ENCODE measurements at places on chromosomes 5 and 9.

DNA sequence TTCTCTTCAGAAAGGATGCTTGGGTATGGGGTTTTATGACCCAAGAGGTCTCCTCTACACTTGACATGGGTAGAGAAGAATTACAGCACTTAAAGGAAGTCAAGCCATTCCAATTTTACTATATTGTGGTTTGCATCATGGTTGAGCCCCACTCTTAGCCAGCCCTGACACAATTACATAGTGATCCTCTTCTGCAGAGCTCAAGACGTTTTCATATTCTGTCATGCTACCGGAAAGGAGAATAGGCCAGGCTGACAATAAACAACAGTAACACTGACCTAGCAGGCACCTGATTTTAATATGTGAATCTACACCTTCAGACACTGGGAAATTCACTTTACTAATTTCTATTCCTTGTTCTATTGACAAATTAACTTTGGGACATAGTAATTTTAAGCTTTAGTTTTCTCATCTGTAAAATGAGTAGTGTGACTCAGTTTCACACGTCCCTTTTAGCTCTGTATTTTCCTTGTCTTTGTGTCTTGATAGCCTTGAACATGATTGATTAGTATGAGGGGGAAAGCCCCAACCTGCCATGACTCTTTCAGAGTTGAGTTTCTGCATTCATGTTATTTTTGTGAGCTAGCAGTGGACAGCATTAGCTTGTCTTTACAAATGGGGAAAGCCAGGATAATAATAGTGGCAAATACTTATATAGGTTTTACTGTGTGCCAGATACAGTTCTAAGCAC, 83.8 kb downstream of the SV2C start:
- DNase-seq, result no peak

GRCh38 chr5:111262153-111262552, 38.0 kb downstream of the CAMK4 start:
- no peak for DNase-seq

GRCh38 chr5:143642791-143643190, 169.2 kb upstream of the HMHB1 start:
- no peak for DNase-seq

GRCh38 chr5:16721151-16722096, 104.6 kb upstream of the RETREG1 start:
- no peak for DNase-seq
